ENCODE measurements at places on chromosomes 12 and 14. TPM values are rescaled to one million over a fixed set of nuclear protein-coding genes. Genes with fewer than 3 reads are reported as not detected.

The CFAP54 gene
- 4.0 TPM for total RNA-seq

The TMEM229B gene
- 1.8 TPM for total RNA-seq

The KRT85 gene
- total RNA-seq: under 0.01 TPM

The KRT73 gene
- not detected for total RNA-seq

The KRT7 gene
- total RNA-seq: 24.8 TPM

The PALS1 gene
- 39.9 TPM for total RNA-seq

The DLGAP5 gene
- 27.6 TPM for total RNA-seq

The TDRD9 gene
- total RNA-seq: 2.7 TPM

The NUBPL gene
- total RNA-seq: 15.3 TPM

The CYP46A1 gene
- 1.1 TPM for total RNA-seq

The PLA2G1B gene
- not detected for total RNA-seq

The FOXG1 gene
- under 0.01 TPM for total RNA-seq

Measured in articular chondrocyte of knee joint (primary cell).